ENCODE measurements at places on chromosomes 3 and 15.

- H3K36me3 ChIP-seq = peaks cover 46% of the 10 kb centered on the region
- H3K4me3 ChIP-seq = no peak overlapping the region
- H3K27me3 ChIP-seq = no peaks in the 10 kb centered on the region
- peak; percentile 19 for DNase-seq
Measured at GRCh38 chr15:64426845-64427465, 33.4 kb upstream of the ZNF609 start.

GRCh38 chr3:37499061-37499785 lies 324.8 kb upstream of the LRRFIP2 start:
- no peak for DNase-seq
- peaks cover 11% of the 10 kb centered on the region for H3K27me3 ChIP-seq
- no peak overlapping the region for H3K27ac ChIP-seq
- H3K4me1 ChIP-seq = no peaks in the 10 kb centered on the region
- no peaks in the 10 kb centered on the region for H3K36me3 ChIP-seq

DNA sequence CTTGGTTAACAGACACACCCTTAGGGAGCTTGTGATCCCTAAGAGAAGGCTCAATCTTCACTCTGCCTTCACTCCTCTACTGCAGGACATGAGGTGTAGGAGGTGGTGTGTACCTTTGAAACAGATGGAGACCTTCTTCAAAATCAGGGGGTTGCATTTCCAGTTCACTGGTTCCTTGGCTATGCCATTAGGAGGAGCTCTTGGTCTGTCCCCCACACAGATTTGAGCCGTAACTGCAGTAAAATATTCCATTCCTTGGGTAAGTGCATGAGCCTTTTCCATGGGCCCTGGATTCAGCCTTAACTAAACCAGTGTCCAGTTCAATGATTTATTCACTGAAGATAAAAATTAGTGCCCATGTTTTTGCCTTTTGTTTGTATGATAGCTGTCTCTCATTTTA lies 144.6 kb downstream of the MCTP2 start:
- H3K27ac ChIP-seq = no peak overlapping the region
- no peak for DNase-seq
- H3K4me3 ChIP-seq = no peak overlapping the region
- H3K27me3 ChIP-seq = no peaks in the 10 kb centered on the region
- no peaks in the 10 kb centered on the region for H3K36me3 ChIP-seq

DNA sequence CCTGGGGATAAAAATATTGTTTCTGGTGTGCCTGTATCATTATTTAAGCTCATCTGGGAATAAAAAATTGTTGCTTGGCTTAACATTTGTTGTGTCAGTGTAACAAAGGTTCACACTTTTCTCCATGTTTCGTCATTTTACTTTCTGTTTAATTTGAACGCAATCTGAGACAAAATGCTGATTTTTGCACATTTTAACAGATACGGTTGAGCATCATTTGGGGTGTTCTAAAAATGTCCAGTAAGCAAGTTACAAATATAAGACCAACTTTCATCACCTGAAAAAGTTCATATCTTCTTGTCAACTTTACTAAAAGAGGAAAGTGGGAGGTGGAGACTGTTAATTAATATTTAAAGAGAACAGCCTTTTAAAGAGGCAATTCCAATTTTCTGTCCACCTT lies 134.8 kb upstream of the CNTN4 start:
- DNase-seq = no peak
- no peaks in the 10 kb centered on the region for H3K27me3 ChIP-seq
- no peaks in the 10 kb centered on the region for H3K36me3 ChIP-seq

- peak; percentile 46 for DNase-seq
- no peaks in the 10 kb centered on the region for H3K27me3 ChIP-seq
- peak overlapping the region; percentile 99 for H3K4me3 ChIP-seq
- H3K27ac ChIP-seq = peak overlapping the region; percentile 47
Measured at GRCh38 chr3:71127052-71127831, 456.3 kb downstream of the FOXP1 start.

GRCh38 chr3:147090461-147090860 lies 315.9 kb downstream of the ZIC4 start:
- DNase-seq = no peak
- no peaks in the 10 kb centered on the region for H3K27me3 ChIP-seq
- H3K4me1 ChIP-seq = no peaks in the 10 kb centered on the region
- H3K36me3 ChIP-seq = no peaks in the 10 kb centered on the region
